Activated naive CD4-positive, alpha-beta T cell (primary cell): ENCODE measurements at places on chromosomes 7 and 10.

DNA sequence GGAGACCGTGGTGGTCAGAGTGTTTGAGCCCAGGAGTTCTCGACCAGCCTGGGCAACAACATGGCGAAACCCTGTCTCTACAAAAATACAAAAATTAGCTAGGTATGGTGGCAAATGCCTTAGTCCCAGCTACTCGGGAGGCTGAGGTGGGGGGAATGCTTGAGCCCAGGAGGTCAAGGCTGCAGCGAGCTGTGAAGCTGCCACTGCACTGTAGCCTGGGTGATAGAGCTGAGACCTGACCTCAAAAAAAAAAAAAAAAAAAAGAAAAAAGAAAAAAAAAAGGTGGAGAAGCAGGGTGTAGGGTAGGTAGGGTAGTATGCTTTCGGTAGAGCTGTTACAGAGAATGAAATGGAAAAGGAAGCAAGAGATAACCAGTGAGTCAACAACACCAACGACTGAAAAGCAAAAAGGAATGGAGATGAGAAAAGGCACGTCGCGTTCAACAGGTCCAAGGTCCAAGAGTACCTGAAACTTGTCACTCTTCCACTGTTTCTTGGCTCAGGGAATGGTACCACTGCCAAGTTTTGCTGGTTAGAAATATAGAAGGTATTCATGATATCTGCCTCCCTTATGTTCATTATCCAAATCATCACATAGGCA, 4.3 kb upstream of the RSBN1L start:
- no peak for DNase-seq

GRCh38 chr10:88763441-88763840, 3.6 kb downstream of the LIPN start:
- no peak for DNase-seq

DNA sequence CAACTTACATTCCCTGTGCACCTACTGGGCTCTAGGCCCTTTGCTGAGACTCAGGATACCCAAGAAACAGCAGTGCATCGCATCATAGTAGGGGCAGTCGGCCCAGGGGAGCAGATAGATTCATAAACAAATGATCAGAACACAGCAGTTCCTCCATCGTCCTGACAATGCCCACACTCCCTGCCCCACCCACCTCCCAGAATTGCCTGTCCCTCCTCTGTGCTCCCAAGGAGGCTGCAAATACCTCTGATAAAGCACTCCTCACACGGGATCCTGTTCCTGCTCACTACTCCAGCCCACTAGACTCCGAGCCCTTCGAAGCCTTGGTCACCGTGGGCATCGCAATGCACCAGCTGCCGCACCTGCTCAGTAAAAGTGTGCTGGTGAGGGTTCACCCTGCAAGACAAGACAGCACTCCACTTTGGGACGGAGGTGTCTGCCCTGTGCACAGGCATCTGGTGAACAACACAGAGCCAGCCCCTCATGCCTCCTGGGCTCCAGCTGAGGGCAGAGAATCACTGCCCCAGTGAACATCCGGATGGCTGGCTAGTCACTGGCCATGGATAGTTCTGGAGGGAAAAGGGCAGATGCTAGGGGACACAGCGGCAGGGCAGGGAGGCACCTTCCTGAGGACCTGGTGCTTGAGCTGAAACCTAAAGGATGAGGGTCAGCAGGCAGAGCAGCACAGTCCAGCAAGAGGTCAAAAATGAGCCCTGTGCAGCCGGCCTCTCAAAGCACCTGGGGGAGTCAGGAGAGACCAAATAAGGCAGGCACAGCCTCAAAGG, 60.7 kb downstream of the TNS3 start:
- no peak for DNase-seq

DNA sequence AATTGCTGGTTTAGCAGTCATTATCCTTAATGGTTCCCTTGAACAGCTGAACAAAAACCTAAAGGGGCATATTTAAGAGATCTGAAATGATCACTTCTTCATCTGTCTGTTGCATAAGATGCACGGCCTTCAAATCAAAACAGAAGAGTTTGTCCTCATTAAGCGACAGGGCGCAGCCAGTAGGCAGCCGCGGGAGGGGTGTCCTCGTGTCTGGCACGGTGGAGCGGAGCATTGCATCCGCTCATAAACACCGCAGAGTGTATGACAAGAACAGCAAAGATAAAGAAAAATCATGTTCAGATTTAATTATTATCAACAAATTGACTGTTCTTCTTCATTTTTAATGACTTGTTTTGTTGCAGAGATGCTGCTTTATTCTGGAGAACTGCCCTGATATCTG, 255.6 kb upstream of the ADARB2 start:
- DNase-seq: no peak

GRCh38 chr10:53719658-53720057, 947.1 kb upstream of the MBL2 start:
- DNase-seq: no peak

DNA sequence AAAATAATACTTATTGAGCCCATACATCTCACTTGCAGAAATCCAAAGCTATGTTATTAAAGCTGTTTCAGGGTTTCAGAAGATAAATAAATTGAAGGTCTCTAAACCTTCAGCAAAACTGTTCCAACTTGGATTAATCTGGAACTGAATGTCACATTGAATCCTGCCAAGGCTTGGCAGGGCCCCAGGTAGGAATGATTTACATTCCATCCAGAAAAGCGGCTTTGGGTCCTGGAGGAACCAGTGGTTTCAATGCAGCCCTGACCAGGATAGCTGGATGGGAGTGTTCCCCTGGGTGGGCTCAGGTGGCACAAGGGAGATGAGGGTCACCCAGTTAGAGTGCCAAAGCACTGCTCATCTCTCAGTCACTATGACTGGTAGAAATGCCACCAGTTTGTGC, 37.0 kb upstream of the TMEM72 start:
- no peak for DNase-seq

- no peak for DNase-seq
These were observed 2.6 kb downstream of the GJD4 start for GRCh38 chr10:35607475-35608327.

GRCh38 chr7:129354428-129355157, 79.6 kb upstream of the STRIP2 start:
- no peak for DNase-seq
